HAP-1 (cell line): ENCODE measurements at places on chromosomes 16 and 17.
A peak's percentile ranks its signal among the peaks of the same experiment; 100 is the strongest.

GRCh38 chr16:50308237-50308965 lies 42.0 kb downstream of the ADCY7 start:
- DNase-seq, result no peak

DNA sequence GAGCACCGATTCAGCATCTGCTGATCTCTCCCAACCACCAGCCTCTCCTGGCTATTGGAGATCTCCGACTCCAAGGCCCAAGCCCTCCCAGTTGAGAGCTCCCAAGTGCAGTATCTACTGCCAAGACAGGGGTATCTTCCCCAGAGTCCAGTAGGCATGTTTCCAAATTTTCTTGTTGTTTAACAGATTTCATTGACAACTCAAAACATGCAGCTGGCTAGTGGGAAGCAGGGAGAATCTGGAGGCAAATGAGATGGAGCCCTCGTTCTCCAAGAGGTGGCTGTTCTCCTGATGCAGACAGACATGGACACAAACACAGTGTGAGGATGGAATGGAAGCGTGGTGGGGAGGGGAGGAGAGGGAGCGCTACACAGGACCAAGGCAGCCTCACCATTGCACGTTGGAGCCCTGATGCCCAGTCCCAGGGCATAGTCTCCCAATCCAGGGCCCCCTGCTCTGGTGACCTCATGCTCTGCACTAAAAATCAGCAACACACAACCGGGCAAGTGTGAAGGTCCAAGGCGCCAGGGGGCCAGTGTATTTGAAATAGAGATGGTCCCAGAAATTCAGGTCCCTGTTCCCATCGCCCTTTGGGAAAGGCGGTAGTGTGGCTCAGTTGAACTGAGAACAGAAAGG lies 31.7 kb downstream of the SMARCE1 start:
- DNase-seq, result no peak

DNA sequence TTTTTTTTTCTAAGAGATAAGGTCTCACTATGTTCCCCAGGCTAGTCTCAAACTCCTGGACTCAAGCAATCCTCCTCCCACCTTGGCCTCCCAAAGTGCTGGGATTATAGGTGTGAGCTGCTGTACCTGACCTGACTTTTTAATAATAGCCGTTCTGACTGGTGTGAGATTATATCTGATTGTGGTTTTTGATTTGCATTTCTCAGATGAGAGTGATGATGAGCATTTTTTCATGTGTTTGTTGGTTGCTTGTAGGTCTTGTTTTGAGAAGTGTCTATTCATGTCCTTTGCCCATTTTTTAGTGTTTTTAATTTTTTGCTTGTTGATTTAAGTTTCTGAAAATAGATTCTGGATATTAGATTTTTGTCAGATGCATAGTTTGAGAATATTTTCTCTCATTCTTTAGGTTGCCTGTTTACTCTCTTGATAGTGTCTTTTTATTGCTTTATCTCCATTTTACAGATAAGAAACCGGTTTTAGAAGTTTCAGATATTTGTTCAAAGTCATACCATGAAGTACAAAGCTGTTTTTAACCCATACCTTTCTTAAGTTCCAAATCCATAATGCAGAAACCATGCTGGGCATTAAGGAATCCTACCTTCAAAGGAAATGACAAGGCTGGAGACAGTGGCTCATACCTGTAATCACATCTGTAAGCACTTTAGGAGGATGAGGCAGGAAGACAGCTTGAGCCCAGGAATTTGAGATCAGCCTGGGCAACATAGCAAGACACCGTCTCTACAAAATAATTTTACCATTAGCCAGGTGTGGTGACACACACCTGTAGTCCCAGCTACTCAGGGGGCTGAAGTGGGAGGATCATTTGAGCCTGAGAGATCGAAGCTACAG lies 168.4 kb upstream of the TBX2 start:
- no peak for DNase-seq

DNA sequence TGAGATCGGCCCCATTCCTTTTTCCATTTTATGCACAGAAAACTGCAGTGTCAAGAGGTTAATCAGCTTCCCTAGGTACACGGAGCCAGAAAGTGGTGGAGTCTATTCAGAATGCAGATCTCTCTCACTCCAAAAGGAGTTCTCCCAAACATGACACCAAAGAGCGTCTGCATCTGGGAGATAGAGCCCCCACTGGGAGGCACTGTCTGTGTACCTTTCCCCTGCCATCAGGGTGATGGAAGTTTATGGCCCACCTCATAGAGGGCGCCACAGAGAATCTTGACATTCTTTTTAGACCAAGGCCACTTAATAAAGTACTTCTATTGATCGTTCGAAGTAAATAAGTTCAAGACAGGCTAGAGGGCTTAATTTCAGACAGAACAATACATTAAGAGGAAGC lies 493.7 kb upstream of the ERCC4 start:
- DNase-seq, result no peak

GRCh38 chr16:10629592-10629963 lies 49.2 kb upstream of the EMP2 start:
- DNase-seq, result no peak

DNA sequence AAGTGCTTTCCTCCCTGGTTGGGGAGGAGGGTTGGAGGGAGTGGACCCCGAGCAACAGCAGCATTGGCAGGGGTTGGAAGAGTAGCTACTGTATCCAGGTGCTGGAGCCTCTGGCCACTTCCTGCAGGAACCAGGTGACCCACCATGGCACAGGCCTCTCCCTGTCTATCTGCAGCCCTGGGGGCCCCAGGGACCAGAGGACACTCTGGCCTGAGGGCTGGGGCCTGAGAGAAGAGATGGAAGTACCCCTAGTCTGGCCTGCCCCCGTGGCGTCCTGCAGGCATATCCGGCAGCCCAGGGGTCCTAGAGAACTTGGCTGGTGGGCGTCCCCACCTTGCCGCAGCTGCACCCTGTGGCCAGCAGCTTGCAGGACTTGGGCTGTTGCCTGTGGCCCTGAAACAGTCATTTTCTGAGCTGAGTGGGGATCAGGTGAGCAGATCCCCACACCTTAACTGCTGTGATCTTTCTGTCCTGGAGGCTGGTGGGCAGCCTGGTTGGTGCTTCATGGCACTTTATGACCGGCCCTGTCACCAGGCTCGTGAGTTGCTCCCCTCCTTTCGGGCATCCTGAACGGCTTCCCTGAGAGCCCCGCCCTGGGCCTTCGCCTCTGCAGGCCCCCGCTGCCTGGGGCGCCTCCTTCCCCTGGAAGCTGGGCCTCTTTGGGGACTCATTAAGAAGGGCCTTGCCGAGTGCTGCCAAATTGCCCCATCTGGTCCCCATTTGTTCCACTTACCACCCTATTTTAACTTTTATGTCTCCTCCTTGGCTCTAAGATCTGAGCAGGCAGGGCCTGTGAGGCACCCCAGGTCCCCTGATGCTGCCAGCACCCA lies 298.6 kb downstream of the SEC14L1 start:
- no peak for DNase-seq

DNA sequence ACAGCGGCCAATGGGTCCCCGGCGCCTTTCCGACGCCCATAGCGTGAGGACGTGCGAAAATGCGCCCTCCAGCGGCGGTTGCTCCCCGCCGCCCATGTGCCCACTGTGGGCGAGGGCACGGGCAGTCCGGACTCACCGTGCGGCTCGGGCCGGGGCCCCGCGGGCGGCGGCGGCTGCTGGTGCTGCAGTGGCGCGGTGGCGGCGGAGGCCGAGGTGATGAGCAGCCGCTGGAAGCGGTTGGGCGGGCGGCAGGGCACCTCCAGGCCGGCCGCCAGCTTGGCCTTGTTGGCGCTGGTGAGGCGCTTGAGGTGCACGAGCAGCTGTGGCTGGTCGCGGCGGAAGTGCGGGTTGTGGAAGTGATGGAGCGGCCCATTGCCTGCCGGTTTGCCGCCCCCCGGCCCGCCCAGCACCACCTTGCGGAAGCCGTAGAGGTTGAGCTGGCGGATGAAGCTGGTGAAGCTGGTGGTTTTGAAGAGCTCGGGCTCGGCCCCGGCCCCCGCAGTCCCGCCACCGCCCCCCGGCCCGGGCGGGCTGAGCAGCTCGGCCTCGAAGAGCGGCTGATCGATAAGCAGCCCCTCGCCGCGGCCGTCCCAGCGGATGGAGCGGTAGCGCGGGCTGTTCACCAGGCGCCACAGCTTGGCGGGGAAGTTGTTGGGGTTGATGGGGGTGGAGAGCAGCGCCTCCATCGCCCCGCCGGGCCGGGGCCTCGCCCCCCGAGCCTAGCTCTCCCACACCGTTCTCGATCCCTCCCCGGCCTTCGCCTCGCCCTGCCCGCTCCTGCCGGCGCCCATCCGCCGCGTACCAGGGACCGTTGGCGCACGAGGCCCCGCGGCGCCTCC lies at the start of gene HSF5:
TSS of gene HSF5 (minus strand) at position 820 of the 839 bp plus-strand sequence. CDS start at position 686, 134 bp downstream.
- no peak for DNase-seq

DNA sequence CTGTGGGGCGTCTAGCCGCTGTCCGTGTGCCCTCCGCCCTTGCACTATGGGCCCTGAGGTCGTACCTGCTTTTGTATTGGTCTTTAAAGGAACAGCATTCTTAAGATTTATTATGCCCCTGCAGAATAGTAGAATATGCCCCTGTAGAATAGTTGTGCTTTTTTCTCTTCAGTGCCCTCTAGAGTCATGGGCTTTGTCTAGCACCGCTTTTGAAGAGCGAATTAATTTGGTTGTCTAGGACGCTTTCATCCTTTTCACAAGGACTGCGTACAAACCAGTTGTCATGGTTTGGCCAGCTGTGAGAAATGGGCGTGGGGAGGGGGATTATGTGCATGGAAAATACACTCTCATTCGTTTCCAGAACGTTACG lies 621 bp downstream of the CEP95 start:
- DNase-seq, result peak; percentile 81

DNA sequence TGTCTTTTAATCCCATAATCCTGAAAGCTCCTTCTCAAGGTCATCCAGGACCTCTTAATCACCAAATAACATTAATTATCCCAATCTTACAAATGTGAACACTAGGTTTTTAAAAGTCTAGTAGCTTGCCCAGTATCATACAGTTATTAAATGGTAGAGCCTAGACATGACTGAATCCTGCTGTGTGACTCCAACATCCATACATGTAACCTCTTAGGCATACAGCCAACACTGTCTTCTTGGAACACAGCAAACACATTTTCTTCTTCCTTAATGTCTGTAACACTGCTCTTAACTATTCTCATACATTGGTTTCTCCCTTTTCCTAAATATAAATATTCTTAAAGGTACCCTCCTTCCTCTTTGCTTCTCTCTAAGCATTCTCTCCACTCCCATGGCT lies 13.7 kb downstream of the BRIP1 start:
- no peak for DNase-seq

DNA sequence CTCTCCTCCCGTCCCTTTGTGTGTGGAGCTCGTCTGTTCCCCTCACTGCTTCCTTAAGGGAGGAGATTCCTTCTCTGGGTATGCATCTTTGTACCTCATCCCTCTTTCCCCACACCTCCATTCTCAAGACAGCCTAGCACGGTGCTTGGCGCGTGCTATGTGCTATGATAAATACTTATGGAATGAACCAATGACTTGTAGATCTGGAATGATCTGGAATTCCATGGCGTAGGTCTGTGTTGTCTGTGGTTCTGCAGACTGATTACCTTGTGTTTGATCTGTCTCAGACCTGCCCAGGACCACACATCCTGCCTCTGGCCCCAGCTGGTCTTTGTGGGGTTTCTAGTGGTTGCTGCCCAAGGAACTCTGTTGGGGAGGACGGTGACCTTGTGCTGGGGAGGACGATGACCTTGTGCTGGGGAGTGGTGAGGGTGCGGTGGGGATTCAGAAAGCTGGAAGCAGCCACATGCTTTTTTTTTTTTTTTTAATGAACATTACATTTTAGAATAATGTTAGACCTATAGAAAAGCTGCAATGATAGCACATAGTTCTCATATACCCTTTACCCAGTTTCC lies 33.5 kb upstream of the ETV4 start:
- DNase-seq, result no peak

DNA sequence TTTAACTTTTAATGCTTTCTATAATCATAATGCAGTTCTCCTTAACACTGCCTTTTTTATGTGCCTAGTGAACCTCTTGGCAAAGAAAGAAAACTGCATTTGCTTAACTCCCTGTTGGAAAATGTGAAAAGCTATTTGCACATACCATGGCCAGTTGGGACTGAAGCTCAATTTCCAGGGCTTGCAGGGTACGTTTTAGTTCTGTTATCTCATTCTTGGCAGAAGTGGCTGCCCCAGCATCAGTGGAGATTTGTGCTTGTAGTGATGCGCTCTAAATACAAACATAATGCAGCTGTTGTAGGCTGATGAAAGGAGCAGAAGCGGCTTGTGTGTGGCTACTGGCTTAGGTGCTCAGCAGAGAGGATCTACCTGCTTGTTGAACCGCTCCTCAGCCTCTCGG lies 3.7 kb downstream of the KRT24 start:
- DNase-seq, result no peak

GRCh38 chr16:370979-371514 lies 709 bp upstream of the MRPL28 start:
- DNase-seq, result no peak

- no peak for DNase-seq
These were observed 105.9 kb downstream of the ABCC12 start for GRCh38 chr16:48049847-48050246.

- DNase-seq, result no peak
These were observed 50.4 kb downstream of the USP22 start for GRCh38 chr17:20992416-20992815.

DNA sequence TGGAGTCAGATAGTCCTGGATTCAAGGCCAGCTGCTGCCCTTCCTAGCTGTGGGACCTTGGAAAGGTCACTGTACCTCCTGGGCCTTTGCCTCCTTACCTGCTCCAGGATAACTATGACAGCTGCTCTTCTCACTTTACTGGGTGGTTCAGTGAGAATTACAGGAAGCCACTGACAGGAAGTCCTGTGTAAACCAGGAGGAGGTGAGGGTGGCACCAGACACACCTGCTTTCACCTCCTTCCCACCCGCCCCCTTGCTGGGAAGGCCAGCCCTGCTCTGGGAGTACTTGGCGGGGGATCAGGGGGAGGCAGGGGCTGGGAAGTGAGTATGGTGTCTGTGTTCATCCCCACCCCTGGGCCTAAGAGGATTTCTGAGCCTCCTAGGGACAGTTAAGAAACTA lies 42.6 kb downstream of the CPNE2 start:
- DNase-seq, result no peak

DNA sequence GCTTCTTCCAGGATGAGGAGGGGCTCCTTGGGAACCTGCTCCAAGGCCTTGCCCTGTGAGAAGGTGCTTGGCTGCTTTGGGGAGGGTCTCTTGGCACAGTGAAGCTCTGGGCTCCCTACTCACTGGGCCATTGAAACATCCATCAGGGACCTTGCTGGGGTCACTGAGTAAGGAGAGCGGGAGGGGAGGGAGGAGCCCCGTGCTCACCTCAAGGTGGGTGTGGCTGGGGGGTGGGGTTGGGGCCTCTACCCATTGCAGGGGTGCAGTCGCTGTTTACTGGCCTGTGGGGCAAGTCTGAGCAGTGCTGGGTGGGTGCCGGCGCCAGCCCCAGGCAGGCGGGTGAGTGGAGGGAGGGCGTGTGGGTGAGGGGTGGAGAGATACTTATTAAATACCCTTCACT lies 9.9 kb downstream of the TNS4 start:
- DNase-seq, result no peak
